H7 (cell line): ENCODE measurements at places on chromosomes 6 and 20.

GRCh38 chr6:10557913-10558312 is 36.8 kb downstream of the GCNT2 start:
- no peak for DNase-seq

- DNase-seq: peak; percentile 74
These were observed 73.0 kb upstream of the NHSL1 start for GRCh38 chr6:138572167-138572875.

DNA sequence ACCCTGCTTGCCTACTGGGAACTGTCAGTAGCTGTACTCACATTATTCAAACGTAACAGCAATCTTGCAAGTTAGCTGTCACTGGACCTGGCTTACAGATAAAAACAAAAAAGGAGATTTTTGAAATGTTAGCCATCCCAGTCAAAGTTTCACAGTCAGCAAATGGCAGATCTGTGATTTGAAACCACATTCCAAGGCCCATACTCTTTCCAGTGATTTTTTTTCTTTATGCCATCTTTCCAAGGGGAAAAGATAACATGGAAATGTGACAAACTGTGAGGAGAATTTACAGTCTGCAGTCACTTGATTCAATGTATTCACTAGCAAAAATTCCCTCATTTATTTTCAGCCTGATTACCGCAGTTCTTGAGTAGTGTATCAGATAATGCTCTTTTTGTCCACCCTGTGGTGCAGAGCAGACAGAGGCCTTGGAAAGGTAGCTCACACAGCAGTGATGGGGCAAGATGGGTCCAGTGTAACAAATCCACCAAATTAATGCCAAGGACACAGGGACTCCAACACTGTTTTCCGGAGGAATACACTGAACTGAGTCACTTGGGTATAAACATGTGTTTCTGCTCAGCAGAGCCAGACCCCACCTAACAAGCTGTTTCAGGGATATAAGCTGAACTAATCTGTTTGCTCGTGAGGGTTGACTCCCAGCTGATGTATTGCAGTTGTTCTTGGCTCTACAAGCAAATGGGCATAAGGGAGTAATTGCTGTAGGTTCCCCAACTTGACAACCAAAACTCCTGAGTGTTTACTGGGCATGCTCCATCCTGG is 49.9 kb upstream of the ADGRF1 start:
- no peak for DNase-seq

DNA sequence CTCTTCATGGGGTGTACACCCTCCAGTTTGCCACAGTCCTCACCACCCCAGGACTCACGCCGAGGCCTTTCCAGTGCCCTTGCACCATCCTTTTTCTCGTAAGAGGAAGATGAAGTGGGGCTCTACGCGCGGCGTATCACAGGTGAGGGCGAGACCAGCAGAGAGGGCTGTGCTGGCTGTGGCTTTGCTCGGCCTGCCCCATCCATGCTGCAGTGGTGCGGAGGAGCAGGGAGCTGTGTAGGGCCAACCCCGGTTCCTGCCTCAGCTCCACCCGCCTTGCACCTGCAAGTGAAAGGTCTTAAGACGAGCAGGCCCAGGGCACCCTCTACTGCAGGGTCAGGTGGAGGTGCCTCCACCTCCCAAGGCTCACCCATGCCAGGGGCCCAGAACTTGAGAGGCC is 24.1 kb downstream of the RBCK1 start:
- peak; percentile 36 for DNase-seq

DNA sequence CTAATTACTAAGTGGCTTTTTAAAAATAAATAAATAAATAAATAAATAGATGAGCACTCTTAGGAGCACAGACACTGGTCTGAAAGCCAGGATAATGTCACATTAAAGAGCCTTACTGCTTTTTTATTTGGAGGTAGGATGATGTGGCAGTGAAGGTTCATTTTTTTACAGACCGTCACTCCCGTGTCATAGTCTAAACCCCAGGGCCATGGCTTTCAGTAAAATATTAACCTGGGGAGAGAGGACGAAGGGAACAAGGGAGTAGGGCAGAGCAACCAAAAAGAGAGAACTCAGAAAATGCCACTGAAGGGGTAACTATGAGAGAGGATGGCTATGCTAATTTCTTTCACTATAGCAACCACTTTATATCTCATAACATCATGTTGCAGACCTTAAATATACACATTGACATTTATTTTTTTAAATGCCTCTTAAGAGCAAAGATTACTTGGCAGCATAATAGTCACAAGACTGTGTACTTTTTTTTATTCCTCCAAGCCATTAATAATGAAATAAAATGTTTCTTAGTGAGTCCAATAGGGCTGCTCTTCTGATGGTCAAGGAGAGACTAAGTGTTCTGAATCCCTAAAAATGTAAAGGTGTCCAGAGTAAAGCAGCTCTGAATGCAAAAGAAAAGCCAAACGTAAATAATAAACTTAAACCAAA is 100.9 kb upstream of the SIM1 start:
- no peak for DNase-seq

DNA sequence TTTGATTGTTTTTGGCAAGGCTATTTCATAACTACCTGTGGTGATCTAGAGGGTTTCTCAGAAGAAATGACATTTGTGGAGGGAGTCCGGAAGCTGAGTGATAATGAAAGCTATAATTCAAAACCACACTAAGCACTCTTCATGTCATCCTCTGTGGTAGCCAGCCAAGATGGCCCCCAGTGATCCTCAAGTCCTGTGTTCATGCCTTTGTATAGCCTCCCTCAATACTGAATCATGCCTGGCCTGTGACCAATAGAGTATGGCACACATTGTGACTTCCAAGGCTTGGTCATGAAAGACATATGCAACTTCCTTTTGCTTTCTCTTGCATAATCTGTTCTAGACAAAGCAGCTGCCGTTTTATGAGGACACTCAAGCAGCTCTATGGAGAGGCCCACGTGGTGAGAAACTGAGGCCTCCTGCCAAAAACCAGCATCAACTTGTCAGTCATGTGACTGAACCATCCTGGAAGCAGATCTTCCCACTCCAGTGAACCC is 12.8 kb upstream of the DNAAF9 start:
- DNase-seq: no peak

DNA sequence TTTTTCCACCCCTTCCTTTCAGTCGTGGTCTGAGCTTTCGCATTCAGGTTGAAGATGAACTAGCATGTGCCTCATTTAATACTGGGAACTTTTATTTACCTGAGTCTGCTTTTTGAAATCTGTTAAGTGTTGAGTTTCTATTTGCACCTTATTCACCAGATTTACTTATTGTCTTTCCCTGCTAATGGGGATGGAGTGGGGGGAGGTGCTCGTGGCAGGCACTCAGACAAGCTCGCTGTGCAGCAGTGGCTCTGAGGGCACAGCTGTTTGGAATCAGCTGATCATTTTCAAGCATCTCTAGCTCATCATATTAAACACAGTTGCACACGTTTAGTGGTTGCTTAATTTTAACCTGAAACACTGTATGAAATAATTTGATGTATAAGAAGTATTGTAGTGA is 35.6 kb downstream of the UTRN start:
- DNase-seq: no peak

- DNase-seq: peak; percentile 7
These were observed 14.4 kb upstream of the HLA-DQA1 start for GRCh38 chr6:32622545-32623401.

DNA sequence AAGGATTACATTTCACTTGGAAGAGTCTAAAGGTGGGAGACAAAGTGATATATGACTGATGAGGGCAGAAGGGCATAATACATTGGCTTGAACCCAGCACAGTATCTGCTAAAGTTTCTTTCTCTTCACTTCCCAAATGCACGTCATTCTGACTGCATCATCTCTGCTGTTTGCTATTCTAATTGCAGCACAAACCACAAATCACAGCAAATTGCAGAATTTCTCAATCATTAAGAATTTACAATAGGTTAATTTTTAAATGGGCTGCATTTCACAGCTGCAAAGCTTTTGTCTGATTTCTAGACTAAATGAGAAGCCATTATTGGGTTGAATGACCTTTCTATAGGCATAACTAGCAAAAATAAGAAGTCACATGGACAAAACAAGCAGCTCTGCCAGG is 337.0 kb downstream of the RNGTT start:
- no peak for DNase-seq

- no peak for DNase-seq
These were observed 20.4 kb upstream of the TAF8 start for GRCh38 chr6:42029881-42030280.
